ENCODE measurements at places on chromosomes 2 and 18.

DNA sequence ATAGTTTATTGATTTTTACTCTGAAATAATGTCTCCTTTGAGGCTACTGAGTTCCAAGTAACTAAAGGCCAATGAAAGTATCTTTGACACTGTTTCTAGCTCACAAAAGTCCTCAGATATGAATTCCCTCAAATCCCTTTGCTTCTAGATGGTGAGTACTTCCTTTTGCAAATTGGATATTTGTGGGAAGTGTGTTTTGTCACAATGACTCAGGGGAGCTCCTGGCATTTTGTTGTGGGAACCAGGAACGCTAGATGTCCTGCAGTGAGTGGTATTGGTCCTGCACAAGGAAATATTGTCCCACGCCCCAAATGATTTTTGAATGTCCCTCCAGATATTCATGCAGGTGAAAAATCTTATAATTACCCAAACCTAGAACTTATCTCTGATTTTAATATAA lies 24.3 kb downstream of the TACR1 start:
- no peak for DNase-seq

DNA sequence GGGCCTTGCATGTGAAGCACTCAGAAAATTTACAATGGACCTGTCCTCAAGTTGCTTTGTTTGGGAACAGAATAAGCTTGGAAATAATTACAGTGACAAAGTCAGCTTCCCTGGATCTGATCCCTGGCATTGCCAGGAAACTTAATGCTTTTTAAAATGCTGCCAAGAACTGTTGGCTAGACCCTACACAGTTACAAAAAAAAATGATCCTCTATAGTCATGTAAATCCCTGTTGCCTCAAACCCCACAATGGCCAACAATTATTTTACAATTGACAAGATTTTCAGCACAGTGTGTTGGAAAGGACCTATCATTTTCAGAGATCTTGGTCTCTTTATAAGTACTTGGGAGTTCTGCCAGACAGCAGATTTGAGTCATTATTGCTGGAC lies 470.4 kb upstream of the ACVR2A start:
- DNase-seq: no peak

- no peak for DNase-seq
Measured at GRCh38 chr2:165852394-165852793, 58.3 kb upstream of the GALNT3 start.

- no peak for DNase-seq
Measured at GRCh38 chr2:190380962-190381412, 27.2 kb upstream of the MFSD6 start.

- DNase-seq: no peak
Measured at GRCh38 chr2:218400167-218400929, 680 bp downstream of the CTDSP1 start.
